ENCODE measurements at places on chromosomes 2 and 18.

DNA sequence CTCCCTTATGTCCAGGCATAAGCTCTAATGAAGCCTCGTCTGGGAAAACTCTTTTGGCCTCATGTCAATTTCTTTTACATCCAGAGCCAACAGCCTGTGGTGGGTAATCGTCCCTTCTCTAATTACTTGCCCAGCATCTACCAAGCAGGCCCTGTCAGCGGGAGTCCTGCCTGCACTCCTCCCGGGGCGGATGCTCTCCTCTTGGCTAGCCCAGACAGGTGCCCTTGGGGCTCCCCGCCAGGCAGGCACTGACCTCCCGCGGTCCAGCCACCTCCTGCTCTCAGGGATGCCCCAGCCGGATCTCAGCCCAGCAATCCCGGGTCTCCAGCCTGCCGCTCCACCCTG lies 74.2 kb downstream of the NCAPH start:
- peak; percentile 78 for DNase-seq

- no peak for DNase-seq
Observed at GRCh38 chr18:67047334-67047733, 443.4 kb upstream of the CDH19 start.

- no peak for DNase-seq
Observed at GRCh38 chr2:173766537-173767289, 198.5 kb downstream of the SP3 start.

- DNase-seq, result no peak
Observed at GRCh38 chr2:3492951-3493614, 26.2 kb downstream of the ADI1 start.

GRCh38 chr18:72174972-72175649 lies 369.0 kb downstream of the CBLN2 start:
- DNase-seq, result no peak
